ENCODE measurements at places on chromosomes 6 and 20.

- DNase-seq: no peak
Measured at GRCh38 chr6:84333842-84334241, 106.4 kb upstream of the CEP162 start.

DNA sequence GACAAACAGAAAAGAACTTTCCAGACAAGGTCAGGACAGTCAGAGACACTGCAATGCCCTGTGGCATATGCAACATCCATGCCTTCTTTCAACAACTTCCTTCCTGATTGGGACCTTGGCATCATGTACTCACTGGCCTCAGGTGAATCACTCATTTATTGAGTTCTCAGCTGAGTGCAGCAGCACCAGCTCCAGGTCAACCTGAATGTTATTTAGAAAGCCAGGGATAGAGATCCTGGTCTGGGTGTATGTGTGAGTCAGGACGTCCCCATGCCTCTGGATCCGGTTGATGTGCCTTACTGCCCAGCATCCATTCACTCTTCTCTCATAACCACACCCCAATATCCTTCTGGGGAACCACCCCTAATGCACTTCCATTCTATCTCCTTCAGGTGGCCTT lies 54.4 kb downstream of the SNRNP48 start:
- no peak for DNase-seq

DNA sequence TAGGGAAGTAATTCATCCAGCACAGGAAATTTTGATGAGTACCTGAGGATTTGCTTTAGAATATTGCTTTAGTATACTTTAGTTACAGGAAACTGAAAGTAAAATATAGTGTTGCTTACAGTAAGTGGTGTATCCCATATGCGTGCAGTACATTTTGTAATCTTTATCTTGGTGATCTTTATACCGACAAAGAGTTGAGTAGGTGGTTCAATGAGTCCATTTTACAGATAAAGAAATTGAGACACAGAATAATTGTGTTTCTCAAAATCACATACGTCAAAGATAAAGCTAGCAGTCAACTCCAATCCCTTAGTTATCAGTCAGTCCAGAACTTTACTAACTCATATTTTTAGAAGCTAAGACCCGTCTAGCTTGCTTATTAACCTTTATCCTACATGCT lies 65.8 kb upstream of the E2F3 start:
- no peak for DNase-seq

- no peak for DNase-seq
Measured at GRCh38 chr20:62618611-62619529, 23.4 kb upstream of the SLCO4A1 start.

- DNase-seq: no peak
Measured at GRCh38 chr20:3101737-3102574, 17.4 kb upstream of the AVP start.

DNA sequence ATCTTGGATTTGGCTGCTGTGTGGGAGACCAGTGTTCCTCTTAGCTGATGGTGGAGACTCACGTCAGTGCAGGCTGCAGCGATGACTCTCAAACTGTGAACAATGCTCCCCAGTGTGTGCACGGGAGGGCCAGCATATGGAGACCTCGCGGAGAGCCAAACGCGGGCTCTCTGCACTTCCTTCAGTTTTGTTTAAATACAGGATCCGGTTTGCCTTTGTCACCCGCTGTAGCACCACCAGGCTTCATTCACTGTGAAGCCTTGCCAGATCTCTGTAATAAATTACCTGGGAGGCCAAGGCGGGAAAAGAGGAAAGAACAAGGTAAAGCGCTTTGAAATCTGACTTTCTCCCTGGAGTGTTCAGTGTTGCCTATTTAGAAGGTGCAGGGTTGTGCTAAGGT lies 30.7 kb upstream of the TMEM14A start:
- no peak for DNase-seq

DNA sequence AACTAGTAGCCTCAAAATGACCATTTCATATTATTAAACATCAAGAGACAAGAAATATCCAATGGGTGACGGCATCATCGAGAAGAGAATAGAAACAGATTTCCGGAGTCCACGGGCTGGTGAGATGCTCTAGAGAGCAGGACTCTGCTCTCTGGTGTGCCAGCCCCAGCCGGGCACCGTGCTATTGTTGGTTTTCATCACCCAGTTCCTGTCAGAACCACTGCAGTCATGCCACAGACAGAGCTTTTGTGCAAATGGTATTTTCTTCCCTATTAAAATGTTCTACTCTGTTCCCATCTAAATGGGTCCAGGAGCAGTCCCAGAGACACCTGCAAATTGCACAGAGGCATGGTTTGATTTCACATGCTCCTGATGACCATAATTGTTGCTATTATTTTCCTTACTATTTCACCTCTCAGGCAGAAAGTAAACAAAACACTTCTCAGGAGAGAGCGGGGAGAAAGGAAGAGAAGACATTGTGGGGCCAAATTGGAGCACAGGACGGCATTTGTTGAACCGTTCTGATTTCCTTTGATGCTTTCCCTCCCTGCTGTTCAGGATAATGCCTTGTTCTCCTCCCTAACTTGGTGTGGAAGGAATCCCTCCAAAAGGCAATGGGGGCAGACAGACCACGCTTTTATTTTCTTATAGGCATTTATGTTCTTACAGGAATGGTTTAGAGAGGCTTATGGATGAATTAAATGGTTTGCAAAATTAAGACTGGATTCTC lies 11.4 kb upstream of the RAMACL start:
- no peak for DNase-seq

- no peak for DNase-seq
Measured at GRCh38 chr20:36812594-36813463, 39.3 kb upstream of the DSN1 start.

DNA sequence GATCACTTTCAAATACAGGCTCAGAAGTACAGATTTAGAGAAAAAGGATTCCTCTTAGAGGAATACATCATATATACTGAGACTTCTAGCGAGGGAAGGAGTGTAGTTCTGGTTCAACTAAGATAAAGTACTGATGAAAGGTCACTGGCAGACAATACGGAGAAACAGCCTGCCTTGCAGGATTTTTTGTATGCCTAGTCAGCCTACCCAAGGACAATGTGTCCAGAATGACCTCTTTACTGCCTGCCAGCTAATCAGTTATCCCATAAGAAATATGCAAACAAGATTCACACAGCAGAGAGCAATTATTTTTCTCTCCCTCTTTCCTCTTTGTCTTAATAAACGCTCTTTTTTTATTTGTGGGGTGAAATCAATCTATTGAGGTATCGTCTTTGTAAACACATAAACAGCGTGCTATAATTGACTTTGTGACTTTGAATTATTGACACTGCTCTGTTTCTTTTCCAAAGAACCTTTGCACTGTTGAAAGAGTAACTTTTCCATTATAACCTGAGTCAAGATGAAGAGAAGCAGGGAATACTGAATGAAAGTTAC lies 1.4 kb upstream of the TSPYL4 start:
- DNase-seq: no peak

- peak; percentile 21 for DNase-seq
Measured at GRCh38 chr20:10857352-10858070, 183.7 kb upstream of the JAG1 start.
